Kidney glomerular epithelial cell (primary cell): ENCODE measurements at places on chromosomes 11 and 22.

GRCh38 chr11:16773981-16774935, 35.8 kb downstream of the C11orf58 start:
- no peak for DNase-seq

DNA sequence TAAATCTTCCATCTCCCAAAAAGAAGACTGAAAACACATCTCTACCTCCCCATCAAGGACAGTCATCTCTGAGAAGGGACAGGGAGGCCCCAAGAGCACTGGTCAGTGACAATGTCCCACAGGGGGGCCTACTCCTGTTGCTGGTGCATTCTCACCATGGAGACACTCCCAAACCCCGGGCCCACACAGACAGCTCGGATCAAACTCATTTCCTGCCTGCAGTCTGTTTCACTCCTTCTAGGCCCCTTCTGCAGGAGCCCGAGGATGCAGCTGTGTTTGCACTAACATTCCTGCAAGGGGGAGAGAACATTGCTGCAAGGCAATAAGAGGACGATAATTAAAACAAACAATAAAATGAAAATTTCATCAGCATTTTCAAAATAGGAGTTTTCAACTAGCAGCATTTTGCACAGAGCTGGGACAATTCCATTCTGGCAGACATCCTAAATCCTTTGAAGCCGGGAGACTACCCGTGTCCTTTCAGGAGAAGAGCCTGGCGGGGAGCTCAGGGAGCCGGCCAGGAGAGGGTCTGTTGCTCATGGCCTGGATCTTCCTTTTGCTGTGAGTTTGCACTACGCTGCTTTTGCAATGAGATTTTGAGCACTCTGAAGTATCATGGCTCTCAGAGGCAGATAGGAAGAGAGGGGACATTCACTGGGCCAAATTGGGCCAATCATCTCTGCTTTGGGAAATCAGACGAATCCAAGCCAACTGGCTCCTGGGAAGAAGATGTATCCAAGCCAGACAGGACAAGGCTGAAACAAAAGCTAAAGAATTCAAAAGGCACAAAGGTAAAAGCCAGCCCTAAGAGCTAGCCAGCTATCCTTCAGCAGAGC, 33.2 kb downstream of the SPATA19 start:
- no peak for DNase-seq

DNA sequence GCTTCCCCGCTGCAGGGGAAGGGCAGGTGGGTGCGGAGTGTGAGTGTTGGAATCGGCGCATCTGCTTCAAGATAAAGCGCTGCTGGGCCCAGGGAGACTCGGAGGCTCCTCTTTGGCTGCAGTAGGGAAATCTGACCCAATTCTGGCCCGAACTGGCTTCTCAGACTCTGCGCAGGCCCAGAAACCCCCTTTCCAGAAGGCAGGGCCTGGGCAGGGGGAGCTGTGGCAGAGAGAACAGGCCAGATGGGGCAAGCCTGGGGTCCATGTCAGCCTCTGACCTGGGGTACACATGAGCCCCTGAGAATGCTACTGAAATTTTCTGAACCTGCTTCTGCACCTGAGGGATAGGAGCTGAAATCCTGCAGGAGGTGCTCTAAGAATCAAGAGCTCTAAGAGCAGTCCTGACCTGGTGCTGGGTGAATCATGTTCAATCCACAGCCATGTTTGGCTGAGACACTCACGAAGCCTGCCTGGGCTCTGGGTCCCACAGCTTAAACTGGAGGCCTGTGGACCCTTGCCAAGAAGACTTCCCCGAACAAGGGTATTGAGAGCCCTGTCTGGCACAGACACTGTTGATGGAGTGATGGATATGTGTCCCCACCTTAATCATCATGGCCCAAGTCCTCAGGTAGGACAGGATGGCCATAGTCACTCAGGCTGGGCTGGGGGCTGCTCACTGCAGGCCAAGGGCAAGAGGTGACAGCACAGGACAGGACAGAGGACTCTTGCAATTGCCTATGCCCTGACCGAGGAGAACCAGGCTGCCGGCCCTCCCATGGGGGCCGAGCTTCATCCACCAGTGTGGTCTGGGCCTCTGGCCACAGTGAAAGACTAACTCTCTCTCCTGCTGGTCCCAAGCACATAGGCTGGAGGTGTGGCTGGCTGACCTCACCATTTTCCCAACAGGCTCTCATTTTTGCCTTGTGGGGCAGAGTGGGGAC, 6.9 kb downstream of the RAB3IL1 start:
- no peak for DNase-seq

DNA sequence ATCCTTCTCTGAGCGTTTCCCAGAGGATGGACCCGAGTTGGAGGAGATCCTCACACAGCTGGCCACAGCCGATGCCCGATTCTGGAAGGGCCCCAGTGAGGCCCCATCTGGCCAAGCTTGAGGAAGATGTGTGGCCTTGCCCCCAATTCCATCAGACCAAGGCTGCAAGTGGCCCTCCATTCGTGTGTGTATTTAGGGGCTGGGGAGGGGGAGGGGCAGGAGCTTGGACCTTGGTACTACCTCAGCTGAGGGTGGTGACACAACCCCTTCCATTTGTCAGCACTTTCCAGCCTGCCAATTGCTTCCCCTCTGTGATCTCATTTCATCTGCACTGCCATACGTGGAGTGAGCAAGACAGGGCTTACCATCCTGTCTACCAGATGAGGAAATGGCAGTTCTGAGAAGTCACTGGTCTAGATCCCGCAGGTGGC, 1.3 kb upstream of the BBS1 start:
- no peak for DNase-seq

- DNase-seq: no peak
Observed at GRCh38 chr22:28938286-28938833, 55.0 kb downstream of the ZNRF3 start.

GRCh38 chr11:14645015-14645912, 1.7 kb downstream of the PDE3B start:
- no peak for DNase-seq

- no peak for DNase-seq
Observed at GRCh38 chr11:112617977-112618826, 343.0 kb upstream of the NCAM1 start.

- no peak for DNase-seq
Observed at GRCh38 chr22:48018346-48018745, 1255.9 kb downstream of the TBC1D22A start.

GRCh38 chr22:47290706-47291430, 528.4 kb downstream of the TBC1D22A start:
- no peak for DNase-seq

- no peak for DNase-seq
Observed at GRCh38 chr11:104661471-104661870, 236.8 kb downstream of the CASP12 start.

DNA sequence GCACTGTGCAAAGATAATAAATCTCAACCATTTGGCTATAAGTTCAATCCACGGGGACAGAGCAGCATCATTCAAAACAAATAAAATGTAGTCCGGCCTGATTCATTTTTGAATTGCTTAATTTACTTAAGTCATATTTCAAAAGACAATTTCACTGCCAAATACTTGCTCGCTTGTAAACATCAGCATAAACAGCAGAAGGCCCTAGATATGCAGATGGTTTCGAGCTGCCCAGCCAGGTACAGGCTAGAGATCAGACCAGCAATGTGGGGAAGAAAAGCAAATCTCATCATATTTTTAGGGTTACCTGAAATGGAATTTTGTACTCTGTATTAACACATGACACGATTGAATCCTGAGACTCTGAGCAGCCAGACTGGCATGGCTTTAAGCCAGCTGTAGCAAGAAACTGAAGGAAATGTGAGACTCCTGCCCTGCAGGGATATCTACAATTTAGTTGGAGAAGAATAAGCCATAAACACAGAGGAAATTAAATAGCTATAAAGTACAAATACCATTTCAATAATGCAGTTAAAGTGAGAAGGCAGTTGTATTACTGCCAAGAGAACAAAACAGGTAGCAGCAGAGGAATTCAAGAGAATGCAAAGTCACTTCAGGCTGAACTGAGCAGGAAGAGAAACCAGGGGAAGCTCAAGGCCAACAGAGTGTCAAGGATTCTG, 440.3 kb downstream of the ETS1 start:
- no peak for DNase-seq

DNA sequence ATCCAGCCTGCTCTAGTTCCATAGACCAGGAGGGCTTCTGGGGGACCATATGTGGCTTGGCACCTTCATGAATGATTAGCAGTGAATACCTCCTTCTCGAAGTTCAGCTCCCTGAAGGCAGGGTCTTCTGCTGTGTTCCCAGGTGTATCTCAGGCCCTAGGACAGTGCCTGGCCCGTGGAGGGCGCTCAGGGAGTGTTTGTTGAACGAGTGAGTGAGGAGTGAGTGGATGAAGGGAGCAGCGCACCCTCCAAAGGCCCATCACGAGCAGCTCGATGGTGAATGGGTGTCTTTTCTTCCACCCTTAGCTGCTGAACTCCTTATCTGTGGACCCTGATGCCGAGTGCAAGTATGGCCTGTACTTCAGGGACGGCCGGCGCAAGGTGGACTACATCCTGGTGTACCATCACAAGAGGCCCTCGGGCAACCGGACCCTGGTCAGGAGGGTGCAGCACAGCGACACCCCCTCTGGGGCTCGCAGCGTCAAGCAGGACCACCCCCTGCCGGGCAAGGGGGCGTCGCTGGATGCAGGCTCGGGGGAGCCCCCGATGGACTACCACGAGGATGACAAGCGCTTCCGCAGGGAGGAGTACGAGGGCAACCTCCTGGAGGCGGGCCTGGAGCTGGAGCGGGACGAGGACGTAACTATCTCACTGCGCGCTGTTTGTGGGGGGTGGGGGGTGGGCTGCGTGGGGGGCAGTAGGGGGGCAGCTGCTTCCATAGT, 9.5 kb downstream of the ANO1 start:
- no peak for DNase-seq

GRCh38 chr22:32733196-32733768, 68.2 kb upstream of the TIMP3 start:
- DNase-seq: no peak

GRCh38 chr22:44955102-44955501, 54.7 kb downstream of the PHF21B start:
- no peak for DNase-seq

DNA sequence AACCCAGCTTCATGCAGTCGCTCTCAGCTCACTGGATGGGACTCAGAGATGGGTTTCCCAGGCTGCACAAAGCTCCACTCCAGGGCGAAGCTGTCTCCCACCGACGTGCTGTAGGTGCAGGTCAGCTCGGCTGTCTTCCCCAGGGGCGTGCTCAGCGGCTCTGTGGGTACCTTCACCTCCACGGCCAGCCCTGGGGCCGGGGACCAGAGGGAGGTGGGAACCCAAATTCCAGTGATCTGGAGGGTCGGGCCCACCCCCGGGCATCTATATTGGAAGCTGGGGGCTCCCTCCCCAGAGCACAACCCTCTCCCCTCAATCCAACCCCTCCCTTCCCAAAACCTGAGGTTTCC, 689 bp downstream of the VSIG2 start:
- no peak for DNase-seq

GRCh38 chr11:57643802-57644201, 5.9 kb downstream of the YPEL4 start:
- no peak for DNase-seq

DNA sequence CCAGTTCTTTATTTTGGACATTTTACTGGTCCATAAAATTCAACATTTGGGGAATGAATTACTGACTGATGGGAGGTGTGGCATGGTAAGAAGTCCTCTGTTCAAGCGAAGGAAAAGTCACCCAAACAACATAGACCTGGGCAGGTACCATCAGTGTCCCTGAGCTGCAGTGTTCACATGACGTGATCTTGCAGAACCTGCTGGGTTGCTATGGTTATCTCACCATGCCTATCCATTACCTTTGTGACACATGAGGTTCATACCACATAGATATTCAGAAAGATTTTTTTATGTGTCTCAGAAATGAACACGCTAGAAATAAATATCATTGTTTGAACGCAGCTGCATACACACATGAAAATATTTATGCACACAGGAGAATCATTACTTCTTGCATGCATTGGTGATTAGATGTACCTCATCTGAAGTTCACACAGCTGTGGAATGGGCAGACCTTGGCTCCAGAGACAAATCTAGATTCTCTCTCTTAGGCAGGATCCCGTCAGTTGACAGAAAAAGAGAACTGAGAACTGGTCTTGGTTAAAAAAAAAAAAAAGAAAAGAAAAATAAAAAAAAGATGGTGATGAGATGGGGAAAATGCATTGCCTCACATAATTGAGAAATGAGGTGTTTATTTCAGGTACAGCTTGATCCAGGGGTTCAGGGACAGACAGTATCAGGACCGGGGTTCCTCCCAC, 21.4 kb upstream of the RCN1 start:
- DNase-seq: no peak

- no peak for DNase-seq
Observed at GRCh38 chr11:45886816-45887520, 1.5 kb downstream of the MAPK8IP1 start.

DNA sequence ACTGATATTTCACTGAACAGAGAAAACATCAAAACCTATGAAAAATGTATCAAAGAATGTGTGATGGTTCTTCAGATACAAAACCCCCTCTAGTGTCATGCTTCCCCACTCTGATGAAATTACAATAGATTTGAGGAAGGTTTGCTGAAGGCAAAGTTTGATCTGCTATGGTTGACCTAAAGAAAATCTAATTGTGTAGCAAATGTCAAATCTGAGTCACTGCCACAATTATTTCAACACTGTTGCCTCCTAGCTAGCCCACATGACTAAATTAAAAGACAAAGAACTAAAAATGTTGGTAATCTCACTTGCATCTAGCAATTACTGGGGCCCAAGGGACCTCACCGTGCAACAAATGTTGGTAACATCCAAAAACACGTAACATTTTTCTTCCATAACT, 728.0 kb downstream of the DLG2 start:
- no peak for DNase-seq

GRCh38 chr11:118924591-118925585, 838 bp downstream of the BCL9L start:
- DNase-seq: peak; percentile 23

DNA sequence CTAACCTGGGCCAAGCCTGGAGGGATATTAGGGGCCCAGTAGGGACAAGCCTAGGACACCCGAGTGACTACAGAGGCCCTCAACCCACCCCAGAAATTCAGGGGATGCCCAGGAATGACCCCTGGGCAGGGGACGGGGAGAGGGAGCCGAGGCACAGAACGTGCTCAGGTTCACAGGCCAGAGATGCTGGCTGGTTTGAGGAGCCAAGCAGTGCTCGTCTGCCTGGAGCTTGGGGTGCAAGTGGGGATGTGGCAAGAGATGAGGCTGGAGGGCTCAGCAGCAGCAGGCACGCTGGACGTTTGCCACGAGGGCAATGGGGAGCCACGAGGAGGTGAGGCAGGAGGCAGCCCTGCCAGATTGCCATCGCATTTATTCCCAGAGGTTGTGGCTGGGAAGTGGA, 34.0 kb upstream of the EMID1 start:
- DNase-seq: no peak

GRCh38 chr11:60875366-60876167, 8.2 kb downstream of the ZP1 start:
- DNase-seq: no peak

GRCh38 chr22:46792841-46793261, 30.4 kb downstream of the TBC1D22A start:
- DNase-seq: no peak

- peak; percentile 63 for DNase-seq
Observed at GRCh38 chr11:111918390-111919256, at the start of gene C11orf52. C11orf52 (plus strand) TSS chr11:111918913; CDS start chr11:111918973, 60 bp downstream.
